ENCODE measurements at places on chromosomes 6 and 20. TPM values are rescaled to one million over a fixed set of nuclear protein-coding genes. Genes with fewer than 3 reads are reported as not detected.
A peak's percentile ranks its signal among the peaks of the same experiment; 100 is the strongest.

- no peak for DNase-seq
These were observed 47.8 kb downstream of the MYH7B start for GRCh38 chr20:35003211-35004031.

DNA sequence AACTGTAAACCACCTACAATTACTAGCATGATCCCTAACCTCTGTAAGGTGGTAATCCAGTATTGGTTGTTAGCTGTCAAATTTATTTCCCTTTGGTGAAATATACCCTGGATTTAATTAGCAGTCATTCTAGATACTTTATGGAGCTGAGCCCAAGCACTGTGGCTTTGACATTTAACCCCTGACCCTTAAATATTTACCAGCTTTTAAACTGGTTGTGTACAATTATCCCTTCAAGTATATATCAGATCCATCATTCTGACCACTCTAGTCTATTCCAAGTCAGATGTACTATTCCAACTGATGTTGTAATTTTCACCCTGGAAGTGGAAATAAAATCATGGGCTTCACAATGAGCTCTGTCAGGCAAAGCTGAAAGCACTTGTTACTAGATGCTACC lies 229.6 kb downstream of the FOXC1 start:
- DNase-seq = no peak

Gene ANKEF1
- total RNA-seq = 2.6 TPM

DNA sequence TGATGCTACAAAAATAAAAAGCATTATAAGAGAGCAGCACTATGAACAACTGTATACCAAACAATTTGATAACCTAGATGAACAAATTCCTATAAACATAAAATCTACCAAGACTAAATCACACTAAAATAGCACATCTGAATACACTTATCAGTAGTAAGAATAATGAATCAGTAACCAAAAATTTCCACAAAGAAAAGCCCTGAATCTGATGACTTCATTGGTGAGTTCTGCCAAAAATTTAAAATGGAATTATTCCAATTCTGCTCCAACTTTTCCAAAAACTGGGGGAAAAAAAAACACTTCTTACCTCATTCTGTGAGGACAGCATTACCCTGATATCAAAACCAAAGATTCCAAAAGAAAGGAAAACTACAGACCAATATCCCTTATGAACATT lies 206.2 kb downstream of the WDR27 start:
- peak; percentile 75 for DNase-seq

Gene TFAP2C
- 2.2 TPM for total RNA-seq

DNA sequence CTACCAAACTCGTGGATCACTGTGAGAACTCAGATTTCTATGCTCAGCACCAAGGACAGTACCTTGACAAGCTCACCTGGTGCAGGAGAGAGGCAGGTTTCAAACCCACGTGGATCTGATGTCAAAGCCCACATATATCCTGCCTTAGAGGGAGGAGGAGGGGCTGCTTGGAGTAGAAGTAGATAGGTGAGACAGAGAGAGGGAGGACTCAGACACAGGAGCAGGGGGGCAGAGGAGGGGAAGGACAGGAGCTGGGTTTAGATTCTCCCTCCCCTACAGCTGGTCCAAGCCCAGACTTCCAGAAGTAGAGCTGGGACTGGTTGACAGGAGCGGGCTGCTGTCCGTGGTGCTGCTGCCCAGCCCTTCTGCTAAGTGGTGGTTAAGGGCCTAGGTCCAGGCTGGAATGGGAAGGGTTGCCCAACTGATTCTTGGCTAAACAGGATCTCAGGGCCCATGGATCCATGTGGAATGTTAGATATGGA lies 77.5 kb downstream of the CDH22 start:
- DNase-seq = peak; percentile 15

DNA sequence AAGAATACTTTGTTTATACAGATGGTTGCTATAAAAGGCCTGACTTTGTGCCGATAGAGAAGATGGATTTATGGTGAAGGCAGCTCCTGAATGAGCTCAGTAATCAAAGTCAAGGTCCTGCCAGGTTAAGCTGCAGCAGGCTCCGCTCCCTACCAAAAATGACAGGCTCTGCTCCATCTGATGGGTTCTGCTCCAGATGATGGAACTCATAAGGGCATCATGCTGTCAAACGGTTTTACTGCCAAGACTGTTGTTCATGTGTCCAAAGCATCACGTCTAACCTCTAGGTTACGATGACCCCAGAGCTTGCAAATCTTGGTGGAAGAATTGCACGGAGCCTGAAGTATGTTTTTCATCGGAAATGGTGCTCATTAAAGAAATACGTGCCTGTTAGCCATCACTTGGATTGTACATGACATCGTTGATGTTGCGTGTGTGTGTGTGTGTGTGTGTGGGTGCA lies 19.2 kb upstream of the PTGIS start:
- peak; percentile 53 for DNase-seq

Gene IL20RA
- total RNA-seq = 0.07 TPM

GRCh38 chr6:119034827-119035458 lies 43.5 kb downstream of the FAM184A start:
- DNase-seq = no peak

Gene GUCA1A
- total RNA-seq = 0.79 TPM

DNA sequence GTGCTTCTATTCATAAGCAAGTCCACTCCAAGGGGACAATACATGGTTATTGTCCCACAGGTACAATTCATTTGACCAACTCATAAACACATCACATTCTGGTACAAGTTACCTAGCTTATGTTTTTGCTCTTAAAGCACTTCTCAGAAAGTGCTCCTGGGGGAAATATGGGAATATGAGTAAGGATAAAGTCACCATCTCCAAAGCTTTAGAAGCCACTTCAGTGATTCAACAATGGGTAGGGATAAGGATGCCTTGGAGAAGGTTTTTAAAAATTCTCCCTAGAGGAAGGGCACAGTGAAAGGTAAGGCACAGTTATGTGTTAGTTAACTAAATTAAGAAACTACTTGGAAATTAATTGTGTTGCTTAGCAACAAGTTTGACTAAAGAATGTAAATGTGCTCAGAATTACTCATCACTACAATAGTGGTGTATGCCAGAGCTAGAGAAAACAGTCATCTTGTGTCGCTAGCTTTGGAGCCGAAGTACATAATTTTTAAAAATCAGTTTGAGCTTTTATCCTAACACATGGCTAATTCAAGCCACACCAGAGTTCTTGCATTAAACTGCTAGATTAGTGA lies 39.5 kb upstream of the LAMP5 start:
- DNase-seq = peak; percentile 49

DNA sequence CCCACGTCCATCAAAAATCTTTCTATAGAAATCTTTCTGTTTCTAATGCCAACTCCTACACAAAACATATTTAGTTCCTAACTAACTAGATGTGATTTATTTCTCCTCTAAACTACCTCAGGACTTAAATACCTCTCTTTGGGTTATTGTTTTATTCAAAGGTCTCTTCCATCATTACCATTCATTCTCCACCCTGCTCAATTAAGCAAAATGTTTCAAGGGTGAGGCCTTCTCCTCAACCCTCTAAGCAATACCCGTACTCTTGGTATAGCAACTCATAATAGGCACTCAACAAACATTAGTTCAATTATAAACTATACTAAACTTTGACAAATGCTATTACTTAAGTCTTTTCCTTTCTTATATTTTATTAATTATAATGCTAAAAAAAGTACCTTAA lies 111.4 kb downstream of the RNGTT start:
- DNase-seq = no peak

- DNase-seq = no peak
These were observed 79.9 kb downstream of the SGK1 start for GRCh38 chr6:134238006-134238405.

DNA sequence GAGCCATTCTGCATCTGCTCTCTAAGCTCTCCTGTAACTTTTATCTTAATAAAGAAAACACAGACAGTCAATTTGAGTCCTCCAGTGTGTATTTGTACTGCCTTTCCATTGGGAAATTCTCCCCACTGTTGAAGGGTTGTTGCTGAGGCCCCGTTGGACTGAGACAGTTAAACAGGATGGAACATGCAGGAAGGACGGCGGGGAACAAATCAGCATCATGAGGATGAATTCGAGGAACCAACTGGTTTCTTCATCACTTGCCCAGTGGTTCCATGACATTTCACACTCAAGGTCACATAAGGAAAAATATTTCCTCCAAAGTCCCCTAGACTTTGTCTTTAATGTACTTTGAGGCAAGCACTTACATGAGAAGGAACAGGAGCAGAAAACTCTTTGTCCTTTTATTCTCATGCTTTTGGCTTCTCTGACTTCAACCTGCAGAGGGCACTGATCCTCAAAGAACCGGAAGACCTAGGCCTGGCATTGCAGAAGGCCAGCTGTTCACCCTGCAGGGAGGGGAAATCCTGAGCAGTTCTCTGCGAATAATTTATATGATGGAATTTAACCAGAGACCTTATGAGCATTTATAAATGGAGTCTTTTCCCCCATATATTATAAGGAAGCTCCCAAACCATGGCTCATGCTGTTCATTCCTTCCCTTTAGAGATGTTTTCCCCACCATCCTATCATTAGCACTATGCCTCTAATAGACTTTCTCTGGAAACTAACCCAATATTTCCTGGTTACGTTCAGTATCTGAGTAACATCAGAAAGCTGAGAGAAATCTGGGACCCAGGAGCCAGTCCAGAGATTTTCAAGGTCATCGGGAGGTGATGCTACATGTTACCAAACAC lies 55.2 kb upstream of the ADGRF1 start:
- peak; percentile 57 for DNase-seq

DNA sequence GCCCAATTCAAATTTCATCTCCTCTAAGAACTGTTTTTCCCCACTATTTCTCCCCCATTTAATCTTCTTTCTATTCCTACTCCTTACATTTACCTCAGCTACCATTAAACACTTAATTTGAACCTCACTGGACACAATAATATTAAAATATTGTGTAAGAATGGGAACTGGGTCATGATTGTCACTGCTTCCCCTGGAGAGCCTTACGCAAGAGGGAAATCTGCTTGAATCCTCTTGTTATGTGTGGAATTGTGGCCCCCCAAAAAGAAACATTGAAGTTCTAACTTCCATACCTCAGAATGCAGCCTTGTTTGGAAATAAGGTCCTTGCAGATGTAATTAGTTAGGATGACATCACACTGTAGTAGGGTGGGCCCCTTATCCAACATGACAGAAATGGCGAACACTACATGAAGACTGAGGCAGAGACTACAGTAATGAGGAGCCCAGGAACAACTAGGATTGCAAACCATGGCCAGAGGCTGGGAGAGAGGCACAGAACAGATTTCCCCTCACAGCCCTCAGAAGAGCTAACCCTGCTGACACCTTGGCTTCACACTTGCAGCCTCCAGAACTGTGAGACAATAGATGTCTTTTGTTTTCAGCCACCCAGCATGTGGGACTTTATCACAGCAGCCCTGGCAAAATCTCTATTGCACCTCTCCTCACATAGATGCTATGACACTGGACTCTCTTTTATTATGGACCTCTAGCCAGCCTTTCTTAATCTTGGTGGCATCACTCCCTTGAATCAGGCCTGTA lies 29.9 kb downstream of the HIVEP2 start:
- DNase-seq = no peak

- DNase-seq = no peak
These were observed 14.3 kb upstream of the MAP1LC3A start for GRCh38 chr20:34544109-34544796.

Gene C2
- total RNA-seq = 0.20 TPM

Gene TRIM31
- total RNA-seq = not detected

- no peak for DNase-seq
These were observed 36.2 kb upstream of the THEMIS start for GRCh38 chr6:127937102-127937501.

Gene ULBP1
- 8.8 TPM for total RNA-seq

Gene PPIL6
- total RNA-seq = 1.7 TPM

DNA sequence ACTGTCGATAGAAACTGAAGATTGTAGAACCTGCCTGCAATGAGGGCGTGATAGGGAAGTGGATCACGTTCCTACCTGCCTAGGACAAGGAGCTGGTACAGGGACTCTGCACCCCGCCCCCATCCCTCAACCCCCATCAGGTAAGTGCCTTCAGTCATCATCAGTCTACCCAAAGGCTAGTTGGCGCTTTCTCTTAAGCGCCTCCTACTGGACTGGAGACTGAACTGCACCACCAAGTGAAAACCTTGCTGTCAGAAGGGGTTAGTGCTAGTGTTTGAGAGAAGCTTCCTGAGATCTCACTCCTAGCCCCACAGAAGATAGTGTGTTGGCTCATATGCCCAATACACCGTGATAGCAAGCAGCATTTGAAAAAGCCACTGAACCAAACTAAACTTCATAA lies 706.5 kb upstream of the MAN1A1 start:
- DNase-seq = no peak

GRCh38 chr6:123551939-123552707 lies 84.6 kb downstream of the TRDN start:
- DNase-seq = peak; percentile 40

- DNase-seq = no peak
These were observed 17.1 kb upstream of the CALHM6 start for GRCh38 chr6:116444092-116444491.

- DNase-seq = no peak
These were observed 41.0 kb downstream of the MAPK14 start for GRCh38 chr6:36068586-36068985.

Gene SLC17A3
- total RNA-seq = not detected

GRCh38 chr20:63939061-63939935 lies 16.9 kb downstream of the UCKL1 start:
- DNase-seq = no peak

DNA sequence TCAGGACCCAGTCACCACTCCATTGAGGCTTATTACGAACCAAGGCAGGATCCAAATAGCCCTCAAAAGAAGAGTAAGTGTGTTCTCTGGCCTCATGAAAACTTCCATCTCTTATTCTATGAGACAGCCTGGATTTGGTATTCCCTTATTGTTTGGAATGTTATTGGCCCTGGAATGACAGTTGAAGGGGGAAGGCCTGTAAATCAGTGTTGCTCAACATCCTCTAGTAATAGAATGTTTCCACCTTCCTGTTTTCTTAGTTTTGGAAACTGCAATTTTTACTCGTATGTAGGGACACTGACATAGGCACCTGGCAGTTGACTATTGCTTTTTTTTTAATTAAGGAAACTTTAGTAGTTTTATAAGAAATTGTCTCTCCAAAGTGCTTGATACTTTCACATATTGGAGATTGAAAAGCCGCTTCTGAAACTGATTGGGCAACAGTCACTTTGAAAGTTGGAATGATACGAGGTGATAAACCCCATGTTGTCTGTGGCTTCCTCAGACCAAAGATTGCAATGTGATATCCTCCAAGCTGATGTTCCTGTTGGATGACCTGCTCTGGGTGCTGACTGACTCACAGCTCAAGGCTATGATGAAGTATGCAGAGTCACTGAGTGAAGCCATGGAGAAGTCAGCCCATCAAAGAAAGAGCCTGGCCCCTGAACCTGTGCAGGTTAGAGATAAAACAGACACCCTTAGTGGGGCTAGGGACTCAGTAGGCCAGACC lies 43.1 kb downstream of the BLTP3A start:
- DNase-seq = peak; percentile 11

Gene RIPOR3
- 0.29 TPM for total RNA-seq

GRCh38 chr6:25250878-25251277 lies 28.3 kb upstream of the CARMIL1 start:
- peak; percentile 56 for DNase-seq

GRCh38 chr6:54053881-54054391 lies 57.3 kb upstream of the MLIP start:
- peak; percentile 97 for DNase-seq

- DNase-seq = no peak
These were observed 48.0 kb downstream of the VAPB start for GRCh38 chr20:58436868-58437645.

GRCh38 chr6:45388328-45388727 lies 10.6 kb upstream of the SUPT3H start:
- DNase-seq = peak; percentile 26

Gene CCDC170
- total RNA-seq = 0.10 TPM

Gene RARS2
- 48.3 TPM for total RNA-seq
